ENCODE measurements at places on chromosomes 2 and 18.

GRCh38 chr2:185202945-185203528 lies 535.6 kb upstream of the FSIP2 start:
- no peak for DNase-seq

GRCh38 chr18:49032189-49032584 lies 81.4 kb upstream of the SMAD7 start:
- no peak for DNase-seq

DNA sequence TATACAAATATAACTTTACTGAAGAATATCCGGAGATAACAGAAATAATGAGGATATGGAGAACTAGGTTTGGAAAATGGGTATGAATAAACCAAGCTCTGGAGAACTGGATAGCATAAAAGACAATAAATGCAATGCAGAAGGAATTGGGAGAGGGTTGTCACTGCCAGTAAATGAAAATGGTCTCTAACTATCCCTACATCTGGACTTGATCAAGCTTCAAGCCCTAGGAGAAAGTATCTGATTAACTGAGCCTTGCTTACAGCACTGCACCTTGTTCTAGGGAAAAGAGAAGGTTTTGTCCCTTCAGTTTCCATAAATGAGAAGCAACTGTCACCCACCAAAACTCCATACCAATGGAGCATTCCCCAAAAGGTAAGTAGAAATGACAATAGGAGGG lies 514.6 kb upstream of the ZEB2 start:
- DNase-seq, result no peak

- no peak for DNase-seq
Measured at GRCh38 chr18:8803063-8803795, 97.9 kb downstream of the MTCL1 start.

DNA sequence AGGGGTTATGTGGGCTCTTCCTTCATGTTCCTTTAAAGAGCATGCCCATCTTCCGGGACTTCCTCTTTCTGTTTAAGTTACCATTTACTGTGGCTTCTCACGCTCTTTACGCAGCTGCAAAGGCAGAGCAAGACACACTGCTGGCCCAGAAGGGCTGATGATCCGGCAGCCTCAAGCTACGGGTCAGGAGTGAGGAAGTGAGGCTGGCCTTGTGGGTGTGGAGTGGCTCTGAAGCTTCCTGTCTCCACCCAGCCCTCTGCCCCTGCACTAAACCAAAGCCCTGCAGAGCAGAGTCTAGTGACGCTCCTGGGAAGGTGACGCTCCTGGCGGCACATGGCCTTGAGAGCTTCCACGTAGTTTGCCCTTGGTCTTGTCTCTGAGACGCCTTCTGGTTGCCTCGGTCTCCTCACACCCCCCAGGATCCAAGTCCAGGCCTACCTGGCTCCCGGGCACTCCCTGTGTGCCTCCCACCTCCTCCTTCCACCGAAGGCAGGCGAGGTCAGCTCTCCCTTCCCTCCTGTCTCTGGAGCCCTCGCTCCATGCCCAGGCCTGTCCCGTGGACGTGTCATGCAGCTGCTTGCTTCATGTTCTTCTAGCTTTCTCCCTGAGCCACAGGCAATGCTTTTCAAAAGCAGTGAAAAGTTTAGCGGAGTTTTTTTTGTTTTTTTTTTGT lies 50.3 kb downstream of the ARL4C start:
- DNase-seq, result no peak

GRCh38 chr2:240780023-240780700 lies 39.9 kb downstream of the KIF1A start:
- DNase-seq, result no peak

DNA sequence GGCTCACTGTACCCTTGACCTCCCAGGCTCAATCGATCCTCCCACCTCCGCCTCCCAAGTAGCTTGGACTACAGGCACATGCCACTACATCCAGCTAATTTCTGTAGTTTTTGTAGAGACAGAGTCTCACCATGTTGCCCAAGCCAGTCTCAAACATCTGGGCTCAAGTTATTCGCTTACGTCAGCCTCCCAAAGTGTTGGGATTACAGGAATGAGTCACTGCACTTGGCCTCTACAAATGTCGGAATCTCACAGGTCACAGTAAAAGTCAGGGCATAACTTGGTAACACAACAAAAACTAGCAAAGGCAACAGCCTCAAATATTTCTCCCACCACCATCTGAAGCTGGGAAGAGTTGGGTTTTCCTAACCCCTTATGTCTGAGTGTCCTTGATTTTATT lies 25.3 kb downstream of the SCG2 start:
- DNase-seq, result no peak

DNA sequence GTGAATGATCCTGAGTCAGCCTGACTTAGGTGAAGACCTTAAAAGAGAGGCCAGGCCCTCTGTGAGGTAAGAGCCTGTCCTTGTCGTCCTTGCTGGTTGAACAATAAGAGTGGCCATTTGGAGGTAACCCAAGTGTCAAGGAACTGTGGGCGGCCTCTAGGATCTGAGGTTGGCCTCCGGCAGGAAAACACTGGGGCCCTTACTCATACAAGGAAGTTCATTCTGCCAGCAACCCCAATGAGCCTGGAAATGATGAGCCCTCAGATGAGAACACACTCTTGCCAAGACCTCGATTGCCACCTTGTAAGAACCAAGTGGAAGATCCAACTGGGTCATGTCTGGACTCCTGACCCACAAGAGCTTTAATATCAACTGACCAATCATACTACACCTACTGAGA lies 95.5 kb upstream of the LRATD1 start:
- DNase-seq, result no peak

DNA sequence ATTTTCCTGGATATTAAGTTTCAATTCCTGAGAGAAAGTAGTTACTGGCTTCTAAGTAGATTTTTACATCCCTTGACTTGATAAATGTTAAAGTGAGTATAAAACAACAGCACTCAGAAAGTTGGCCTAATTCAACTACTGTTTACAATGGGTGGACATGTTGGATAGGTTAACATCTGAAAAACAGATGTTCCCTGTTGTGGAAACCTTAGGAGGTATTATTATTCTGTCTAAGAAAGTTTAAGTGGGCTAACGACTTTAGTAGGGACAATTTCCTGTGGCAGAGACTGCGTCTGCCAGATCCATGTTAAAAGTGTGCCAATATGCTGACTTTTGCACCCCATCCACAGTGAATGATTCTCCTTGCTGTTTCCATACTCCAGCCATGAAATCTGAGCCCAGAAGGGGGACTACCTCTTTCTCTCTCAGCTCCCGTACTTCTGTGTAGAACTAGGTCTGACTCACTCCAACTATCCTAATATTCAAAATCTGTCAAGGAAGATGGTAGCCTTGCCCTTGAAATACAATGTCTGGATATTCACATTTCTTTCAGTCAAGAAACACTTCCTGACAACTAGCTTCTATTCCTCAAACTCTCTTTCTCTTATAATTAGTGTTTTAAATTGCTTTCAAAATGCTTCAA lies 327.5 kb upstream of the HNRNPA3 start:
- no peak for DNase-seq

DNA sequence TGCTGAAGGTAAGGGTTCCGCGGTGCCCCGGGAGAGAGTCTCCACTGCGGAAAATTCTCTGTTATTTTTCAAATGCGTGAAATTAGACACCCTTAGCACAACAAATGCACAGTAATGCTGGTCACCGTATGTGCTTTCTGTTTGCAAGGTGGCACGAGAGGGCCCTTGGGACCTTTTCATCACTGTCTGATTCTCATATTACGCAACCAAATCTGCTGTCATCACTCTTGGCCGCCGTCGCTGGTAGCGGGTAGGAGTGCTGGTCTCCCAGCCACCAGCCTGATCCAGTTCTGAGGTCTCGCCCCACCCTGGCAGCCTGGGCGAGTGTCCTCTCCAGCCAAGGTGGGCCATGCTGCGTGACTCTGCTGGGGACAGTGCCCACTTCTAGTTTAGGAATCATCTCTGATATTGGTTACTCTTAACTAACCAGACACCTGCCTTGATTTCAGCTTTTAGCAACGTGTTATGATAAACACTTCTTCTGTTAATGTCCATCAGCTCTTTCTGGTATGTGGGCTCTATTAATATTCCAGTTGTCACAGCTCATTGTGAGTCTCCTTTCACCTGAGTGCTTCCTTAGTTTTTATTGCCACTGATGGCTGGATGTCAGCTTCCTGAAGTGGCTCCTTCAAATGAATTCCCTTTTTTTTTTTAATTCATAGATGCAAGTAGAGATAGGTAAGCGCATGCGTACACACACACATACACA lies 199.4 kb downstream of the GBX2 start:
- no peak for DNase-seq

GRCh38 chr2:156765450-156765849 lies 329.3 kb downstream of the GPD2 start:
- DNase-seq, result no peak

DNA sequence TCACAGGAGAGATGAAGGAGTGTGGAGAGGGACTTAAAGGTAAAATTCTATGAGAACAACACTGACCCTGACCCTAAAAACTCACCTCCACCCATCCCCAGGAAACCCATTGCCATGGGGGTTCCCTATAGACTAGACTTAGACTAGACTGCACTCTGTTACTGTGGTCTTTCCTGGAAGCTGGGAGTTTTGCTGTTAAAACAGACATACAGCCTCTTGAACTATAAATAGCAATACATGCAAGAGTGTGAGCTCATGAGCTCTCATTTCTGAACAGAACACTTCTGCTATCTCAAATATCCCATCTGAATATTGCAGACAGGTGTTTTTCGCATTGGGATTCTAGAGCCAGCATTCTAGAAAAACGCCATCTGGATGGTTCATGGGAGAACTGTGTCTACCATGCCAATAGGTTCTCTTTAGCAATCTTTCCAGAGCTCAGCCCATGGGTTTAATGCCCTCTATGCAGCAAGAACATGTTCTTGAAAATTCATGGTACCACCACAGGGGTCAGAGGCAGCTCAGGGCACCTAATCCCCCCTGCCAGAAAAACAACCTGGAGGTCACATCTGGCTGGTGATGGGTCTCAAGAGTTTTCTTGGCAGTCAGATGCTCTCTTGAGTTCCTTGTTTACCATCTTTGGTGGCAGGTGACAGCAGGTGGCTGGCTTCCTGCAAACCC lies 51.9 kb downstream of the SLC14A2 start:
- no peak for DNase-seq

DNA sequence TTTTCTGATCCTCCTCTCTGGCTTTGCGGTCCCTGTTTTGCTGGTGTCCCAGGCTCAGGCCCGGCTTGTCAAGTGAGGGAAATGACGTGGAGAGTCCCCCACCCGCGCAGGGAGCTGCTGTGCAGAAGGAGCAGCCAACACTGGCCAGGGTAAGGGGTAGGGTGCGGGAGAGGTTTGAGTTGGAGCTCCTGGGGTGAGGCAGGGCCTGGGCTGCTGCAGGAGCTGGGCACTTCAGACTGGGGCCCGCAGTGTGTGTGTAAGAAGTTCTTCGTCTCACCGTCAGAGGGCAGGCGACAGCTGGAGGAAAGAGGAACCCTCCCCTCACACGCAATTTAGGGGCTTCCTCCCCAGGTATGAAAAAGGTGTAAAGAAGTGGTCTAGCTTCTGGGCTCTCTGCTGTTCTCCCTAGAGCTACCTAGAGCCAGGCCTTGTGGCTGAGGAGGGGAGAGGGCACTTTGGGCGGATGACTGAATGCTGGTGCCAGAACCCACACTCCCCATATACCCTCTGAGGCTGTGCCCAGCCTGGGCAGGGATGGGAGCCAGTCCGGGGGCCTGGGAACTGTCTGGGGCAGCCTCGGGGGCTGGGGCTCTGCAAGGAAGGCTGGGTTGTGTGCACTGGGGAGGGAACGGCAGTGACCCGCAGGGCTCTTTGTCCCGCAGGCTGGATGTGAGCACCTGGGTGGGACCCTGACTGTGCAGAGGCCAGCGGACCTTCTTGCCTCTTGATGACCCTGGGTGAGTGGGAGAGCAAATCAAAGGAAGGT lies 11.8 kb downstream of the CELF4 start:
- no peak for DNase-seq

DNA sequence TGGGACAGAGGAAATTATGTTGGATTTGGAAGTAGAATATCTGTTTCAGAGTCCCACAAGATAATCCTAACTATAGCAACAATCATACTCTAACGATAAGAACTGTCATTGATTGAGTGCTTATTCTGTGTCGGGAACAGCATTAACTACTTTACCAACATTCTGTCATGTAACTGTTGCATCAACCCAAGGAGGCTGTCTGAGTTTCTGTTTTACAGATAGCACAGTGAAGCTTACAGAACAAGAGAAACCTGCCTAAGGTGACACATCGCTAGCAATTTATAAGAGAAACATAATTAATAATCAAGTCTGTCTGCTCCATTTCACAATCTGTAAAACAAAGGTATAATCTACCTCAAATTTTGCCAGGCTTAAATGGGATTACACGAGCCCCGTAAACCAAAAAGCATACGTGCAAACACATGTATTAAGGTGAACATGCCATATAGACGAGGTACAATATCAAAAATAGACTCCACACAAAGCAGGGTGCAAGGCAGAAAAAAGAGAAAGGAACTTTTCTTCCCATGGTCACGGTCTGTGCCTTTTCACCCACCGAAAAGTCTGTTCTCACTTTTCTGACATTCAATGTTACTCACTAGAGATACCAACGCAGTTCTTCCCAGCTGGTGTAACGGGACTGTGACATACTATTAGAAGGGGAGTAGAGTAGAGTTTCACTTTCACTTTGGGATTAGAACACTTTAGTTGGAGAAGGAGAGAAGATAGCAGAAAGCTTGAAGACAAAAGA lies 37.2 kb upstream of the SLC8A1 start:
- DNase-seq, result no peak

DNA sequence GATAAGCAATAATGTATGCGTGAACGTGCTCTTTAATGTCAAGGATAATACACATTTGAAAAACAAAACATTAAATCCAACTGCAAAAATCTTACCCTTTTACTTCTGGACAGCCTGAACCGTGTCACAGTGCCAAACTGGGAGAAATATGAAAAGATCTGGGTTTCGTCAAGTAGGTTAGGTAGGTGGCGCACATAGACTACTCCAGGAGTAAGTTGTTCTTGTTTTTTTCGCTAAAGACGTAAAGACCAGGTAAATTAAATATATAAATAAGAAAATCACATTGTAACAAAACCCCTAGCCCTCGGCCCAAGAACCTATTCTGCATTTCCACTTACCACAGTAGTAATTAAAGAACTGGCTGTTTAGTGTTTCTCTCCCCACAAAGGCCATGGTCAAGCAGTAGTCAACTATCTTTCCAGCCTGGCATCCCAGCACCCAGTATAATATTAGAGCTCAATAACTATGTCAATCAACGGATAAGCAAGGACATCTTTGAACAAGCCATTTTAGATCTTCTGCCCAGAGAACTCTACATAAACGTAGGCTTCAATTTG lies 1.1 kb downstream of the NIFK start:
- DNase-seq, result no peak

DNA sequence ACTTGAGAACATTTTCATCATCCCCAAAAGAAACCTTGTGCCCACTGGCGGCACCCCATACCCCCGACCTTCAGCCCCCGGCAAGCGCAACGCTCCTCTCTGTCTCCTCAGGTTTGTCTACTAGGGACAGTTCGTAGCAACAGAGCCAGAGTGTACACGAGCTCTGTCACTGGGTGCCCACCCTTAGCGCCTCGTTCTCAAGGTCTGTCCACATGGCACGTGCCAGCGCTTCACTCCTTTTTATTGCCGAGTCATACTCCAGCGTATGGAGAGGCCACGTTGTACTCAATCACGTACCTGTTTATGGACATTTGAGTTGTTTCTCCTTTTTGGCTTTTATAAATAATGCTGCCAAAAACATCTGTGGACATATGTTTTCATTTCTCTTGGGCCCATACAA lies 30.3 kb upstream of the GPC1 start:
- no peak for DNase-seq
